ENCODE measurements at places on chromosomes 7 and 10. TPM values are rescaled to one million over a fixed set of nuclear protein-coding genes. Genes with fewer than 3 reads are reported as not detected.

- H3K27ac ChIP-seq: no peak overlapping the region
- H3K27me3 ChIP-seq: no peaks in the 10 kb centered on the region
- peaks cover 6% of the 10 kb centered on the region for H3K4me1 ChIP-seq
- H3K4me3 ChIP-seq: no peak overlapping the region
- H3K36me3 ChIP-seq: no peaks in the 10 kb centered on the region
Observed at GRCh38 chr7:26061678-26062603, 90.1 kb upstream of the NFE2L3 start.

GRCh38 chr7:115230882-115231571 is 309.1 kb downstream of the MDFIC start:
- no peaks in the 10 kb centered on the region for H3K27me3 ChIP-seq
- H3K27ac ChIP-seq: no peak overlapping the region
- H3K4me3 ChIP-seq: no peak overlapping the region
- no peaks in the 10 kb centered on the region for H3K36me3 ChIP-seq
- H3K4me1 ChIP-seq: no peaks in the 10 kb centered on the region

DNA sequence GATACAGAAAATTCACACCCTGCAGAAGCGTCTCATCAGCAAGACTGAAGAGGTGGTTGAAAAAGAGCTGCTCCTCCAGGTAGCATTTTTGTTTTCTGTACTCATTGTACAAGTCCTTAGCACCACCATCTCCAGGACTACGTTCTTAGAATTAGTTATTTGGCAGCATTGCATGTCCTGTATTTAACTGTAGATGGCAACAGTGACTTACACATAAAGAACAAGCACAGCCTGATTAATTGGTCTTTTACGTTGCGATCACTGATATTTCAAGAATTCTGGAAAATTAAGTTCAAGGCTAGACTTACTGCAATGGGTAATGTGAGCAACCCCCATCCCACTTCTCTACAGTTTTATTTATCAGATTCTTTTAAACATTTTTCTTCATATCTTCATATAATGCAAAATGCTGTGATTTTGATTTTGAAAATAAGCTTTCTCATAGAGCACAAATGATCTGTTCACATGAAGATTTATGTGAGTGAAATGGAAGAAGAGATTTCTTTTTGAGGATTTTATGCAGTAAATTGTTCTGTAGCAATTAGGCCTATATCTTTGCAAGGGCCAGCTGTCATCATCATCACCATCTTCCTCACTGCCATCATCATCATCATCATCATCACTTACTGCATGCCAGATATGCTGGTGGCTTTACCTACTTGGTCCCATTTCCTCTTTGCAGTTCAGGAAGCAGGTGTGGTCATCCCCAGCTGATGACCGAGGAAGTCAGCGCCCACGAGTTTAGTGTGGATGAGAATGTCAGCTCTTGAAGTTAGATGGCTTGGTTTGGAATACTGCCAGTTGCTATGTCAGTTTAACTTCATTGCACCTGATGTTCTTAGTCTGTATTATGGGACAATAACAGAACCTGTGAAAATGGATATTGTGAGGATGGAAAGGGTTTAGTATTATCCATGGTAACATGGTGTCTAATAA is 53.4 kb downstream of the CFAP58 start:
- H3K4me1 ChIP-seq: no peaks in the 10 kb centered on the region
- H3K27me3 ChIP-seq: no peaks in the 10 kb centered on the region
- no peak overlapping the region for H3K4me3 ChIP-seq
- no peak overlapping the region for H3K27ac ChIP-seq
- no peak for DNase-seq

DNA sequence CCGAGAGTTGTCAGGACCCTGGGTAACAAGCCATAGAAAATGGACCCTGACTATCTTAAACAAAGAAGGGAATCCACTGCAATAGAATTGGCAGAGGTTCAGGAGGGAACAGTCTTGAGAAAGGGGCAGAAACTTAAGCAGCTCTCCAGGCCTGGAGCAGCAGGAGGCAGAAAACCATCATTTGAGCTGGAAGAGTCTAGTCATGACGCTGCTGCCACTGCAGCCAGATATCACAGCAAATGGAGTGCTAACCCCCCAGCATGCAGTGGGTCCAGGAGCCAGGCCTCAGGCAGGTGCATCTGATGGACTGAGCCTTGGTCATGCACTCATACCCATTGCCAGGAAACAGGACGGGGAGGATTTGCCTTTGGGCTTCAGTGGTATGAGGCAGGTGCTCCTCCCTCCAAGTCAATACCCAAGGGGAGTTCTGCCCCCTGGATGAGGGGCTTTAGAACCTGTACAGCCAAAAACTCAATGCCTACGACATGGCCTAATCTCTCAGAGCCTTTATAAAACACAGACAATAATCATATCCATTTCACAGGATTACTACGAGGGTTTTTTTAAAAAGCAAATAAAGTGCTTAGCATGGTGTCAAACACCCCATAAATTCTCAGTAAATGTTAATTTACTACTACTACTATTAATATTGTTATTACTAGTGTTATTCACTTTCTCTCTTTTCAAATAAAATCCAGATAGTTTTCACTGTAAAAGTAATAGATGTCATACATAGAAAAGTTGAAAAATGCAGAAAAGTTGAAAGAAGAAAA is 30.7 kb downstream of the DUSP5 start:
- H3K27ac ChIP-seq: no peak overlapping the region
- H3K4me1 ChIP-seq: no peaks in the 10 kb centered on the region
- no peak overlapping the region for H3K4me3 ChIP-seq
- no peak for DNase-seq
- peaks cover 18% of the 10 kb centered on the region for H3K27me3 ChIP-seq

DNA sequence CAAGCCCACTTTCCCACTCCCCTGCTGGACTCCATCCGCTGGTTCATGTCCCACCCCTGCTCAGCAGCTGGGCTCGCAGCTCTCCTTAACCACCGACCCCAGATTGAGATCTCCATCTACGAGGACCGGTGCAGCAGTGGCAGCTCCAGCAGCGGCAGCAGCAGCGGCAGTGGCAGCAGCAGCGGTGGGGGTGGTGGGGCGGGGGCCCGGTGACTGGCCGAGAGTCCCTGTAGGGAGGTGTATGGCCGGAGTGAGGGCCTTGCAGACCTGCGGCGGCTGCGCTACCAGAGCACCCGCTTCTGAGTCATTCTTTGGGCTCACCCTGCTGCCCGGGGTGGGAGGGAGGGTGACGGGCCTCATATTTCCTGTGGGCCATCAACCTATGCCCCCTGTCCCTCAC is 15.8 kb downstream of the GOLGA7B start:
- no peak overlapping the region for H3K27ac ChIP-seq
- H3K27me3 ChIP-seq: no peaks in the 10 kb centered on the region
- DNase-seq: no peak
- H3K4me3 ChIP-seq: no peak overlapping the region

DNA sequence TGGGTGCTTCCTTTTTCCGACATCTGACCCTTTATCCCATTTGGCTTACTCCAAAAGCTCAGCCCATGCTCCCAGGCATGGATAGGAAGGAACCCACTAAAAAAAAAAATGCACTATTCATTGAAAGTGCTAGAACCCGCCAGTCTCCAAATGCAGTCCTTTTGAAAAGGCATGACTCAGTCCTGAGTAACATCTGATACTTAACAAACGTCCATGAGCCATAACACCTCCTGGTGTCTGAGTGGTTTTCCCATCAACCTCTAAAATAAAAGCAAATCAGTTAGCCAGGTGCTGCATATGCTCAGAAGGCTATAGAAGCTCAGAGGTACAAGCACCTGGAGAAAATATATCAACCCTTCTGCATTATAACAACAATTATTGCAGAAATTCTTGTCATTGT is 45.0 kb upstream of the CACUL1 start:
- H3K36me3 ChIP-seq: no peaks in the 10 kb centered on the region
- H3K27me3 ChIP-seq: no peaks in the 10 kb centered on the region
- DNase-seq: no peak
- no peaks in the 10 kb centered on the region for H3K4me1 ChIP-seq
- H3K4me3 ChIP-seq: no peak overlapping the region
- H3K27ac ChIP-seq: no peak overlapping the region

DNA sequence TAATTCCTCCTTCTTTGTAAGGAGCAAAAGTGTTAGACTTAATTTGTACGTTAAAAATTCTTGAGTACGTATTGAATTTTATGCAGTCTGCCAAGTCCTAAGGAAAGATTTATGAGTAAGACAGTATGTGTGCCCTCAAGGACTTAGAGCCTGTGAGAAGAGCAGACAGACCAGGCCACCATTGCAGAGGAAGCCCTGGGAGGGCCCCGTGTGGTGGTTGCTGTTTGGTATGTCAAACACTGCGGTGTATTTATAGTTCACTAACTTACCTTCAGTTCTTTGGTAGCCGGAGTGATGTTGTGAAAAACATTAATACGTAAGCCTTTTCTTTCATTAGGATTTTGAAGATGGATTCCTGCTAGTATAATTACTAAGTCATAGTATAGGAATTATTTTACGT is 82.9 kb downstream of the GALNT11 start:
- H3K27me3 ChIP-seq: no peaks in the 10 kb centered on the region

- H3K4me3 ChIP-seq: no peak overlapping the region
- no peaks in the 10 kb centered on the region for H3K27me3 ChIP-seq
- no peak overlapping the region for H3K27ac ChIP-seq
- no peaks in the 10 kb centered on the region for H3K4me1 ChIP-seq
Observed at GRCh38 chr7:116240024-116240668, 29.8 kb downstream of the TES start.

- no peak for DNase-seq
- no peaks in the 10 kb centered on the region for H3K36me3 ChIP-seq
- no peak overlapping the region for H3K4me3 ChIP-seq
- peaks cover 23% of the 10 kb centered on the region for H3K4me1 ChIP-seq
- H3K27ac ChIP-seq: no peak overlapping the region
- no peaks in the 10 kb centered on the region for H3K27me3 ChIP-seq
Observed at GRCh38 chr10:114516356-114516755, 112.1 kb upstream of the AFAP1L2 start.

GRCh38 chr10:131983780-131984179 is 2.1 kb upstream of the BNIP3 start:
- no peak for DNase-seq
- no peak overlapping the region for H3K4me3 ChIP-seq
- no peaks in the 10 kb centered on the region for H3K27me3 ChIP-seq
- H3K36me3 ChIP-seq: no peaks in the 10 kb centered on the region

DNA sequence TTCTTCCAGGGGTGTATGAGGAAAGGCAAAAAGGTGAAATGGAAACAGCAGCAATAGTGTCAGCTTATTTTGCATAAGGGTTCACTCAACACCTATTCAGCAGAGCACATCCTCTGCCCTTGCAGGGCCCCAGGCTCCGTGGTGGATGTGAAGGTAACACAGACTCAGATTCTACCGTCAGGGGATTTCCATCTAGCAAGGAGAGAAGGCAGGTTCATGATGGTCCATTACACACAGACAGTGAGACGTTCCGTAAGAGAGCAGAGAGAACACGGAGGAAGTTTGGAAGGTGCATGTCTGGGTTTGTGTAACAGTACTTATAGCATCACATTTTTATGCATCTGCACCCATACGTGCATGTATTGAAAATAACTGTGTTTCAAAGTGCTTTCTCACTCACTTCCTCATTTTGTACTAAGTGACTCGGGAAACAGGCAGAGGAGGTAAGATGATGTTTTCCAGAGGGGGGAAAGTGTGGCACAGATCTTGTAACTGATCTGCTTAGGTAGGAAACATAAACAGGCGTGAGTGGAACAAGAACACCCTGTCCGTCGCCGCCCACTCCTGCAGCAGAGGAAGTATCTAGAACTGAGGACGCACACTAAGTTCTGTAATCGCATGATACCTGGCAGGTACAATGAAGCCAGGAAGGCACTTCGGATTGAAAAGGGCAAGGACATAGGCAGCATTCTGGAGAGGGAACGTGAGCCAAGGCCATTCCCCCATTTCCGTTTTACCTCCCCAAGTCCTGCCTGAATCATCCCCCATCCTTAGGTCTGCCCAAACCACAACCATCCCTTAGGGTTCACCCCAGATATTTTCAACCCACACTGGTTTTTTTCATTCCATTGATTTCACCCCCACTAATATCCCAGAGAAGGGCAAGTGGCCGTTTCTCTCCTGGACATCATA is 1.0 kb upstream of the ENO4 start:
- peak overlapping the region; percentile 58 for H3K4me3 ChIP-seq
- peak overlapping the region; percentile 53 for H3K27ac ChIP-seq
- DNase-seq: no peak
- H3K27me3 ChIP-seq: no peaks in the 10 kb centered on the region
- H3K4me1 ChIP-seq: no peaks in the 10 kb centered on the region

- H3K4me3 ChIP-seq: no peak overlapping the region
- no peaks in the 10 kb centered on the region for H3K36me3 ChIP-seq
- no peak overlapping the region for H3K27ac ChIP-seq
- no peaks in the 10 kb centered on the region for H3K27me3 ChIP-seq
- no peaks in the 10 kb centered on the region for H3K4me1 ChIP-seq
Observed at GRCh38 chr10:98953251-98953650, 282.4 kb downstream of the HPSE2 start.

DNA sequence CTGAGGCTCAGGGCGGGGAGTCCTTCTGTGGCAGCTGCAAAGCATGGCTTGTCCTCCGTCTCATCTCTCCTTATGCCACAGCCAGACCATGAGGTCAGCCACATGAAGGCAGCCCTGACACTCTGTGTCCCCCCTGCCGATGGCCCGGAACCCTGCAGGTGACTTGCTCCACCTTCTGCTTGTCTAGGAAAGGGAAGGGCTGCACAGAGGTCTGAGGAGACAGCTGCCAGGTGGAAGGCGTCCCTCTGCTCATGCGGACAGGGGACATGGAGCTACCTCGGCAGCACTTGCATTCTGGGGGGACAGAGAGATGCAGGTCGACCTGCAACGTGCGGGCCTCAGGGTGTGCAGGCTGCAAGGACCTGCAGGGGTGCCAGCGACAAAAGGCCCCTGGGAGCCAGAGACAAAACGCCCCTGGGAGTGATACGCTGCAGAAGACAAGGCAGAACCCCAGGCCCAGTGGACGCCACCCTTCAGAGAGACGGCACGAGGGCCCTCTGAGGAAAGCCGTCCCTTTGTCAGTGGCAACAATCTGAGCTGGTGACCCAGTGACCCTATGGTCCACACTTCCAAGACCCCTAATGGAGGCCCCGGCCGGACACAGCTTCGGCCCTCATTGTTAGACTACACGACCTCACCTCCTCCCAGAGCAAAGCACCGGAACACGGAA is 205.2 kb upstream of the PPP2R2D start:
- no peaks in the 10 kb centered on the region for H3K36me3 ChIP-seq
- H3K4me1 ChIP-seq: no peaks in the 10 kb centered on the region
- no peak overlapping the region for H3K4me3 ChIP-seq
- H3K27ac ChIP-seq: no peak overlapping the region
- no peaks in the 10 kb centered on the region for H3K27me3 ChIP-seq

- no peaks in the 10 kb centered on the region for H3K4me1 ChIP-seq
- no peaks in the 10 kb centered on the region for H3K36me3 ChIP-seq
- no peak overlapping the region for H3K27ac ChIP-seq
- H3K4me3 ChIP-seq: no peak overlapping the region
- no peaks in the 10 kb centered on the region for H3K27me3 ChIP-seq
- no peak for DNase-seq
Observed at GRCh38 chr7:103658055-103659005, 212.3 kb upstream of the SLC26A5 start.

The ACSM6 gene
- not detected for total RNA-seq

The TMEM176B gene
- total RNA-seq: 55.7 TPM

The ST8SIA6 gene
- 1.9 TPM for total RNA-seq

The PAPOLB gene
- total RNA-seq: 2.4 TPM

The RPA3 gene
- 19.0 TPM for total RNA-seq

The SEC24C gene
- total RNA-seq: 42.2 TPM

The SAMD9L gene
- total RNA-seq: 19.0 TPM

The CCDC172 gene
- not detected for total RNA-seq

The NODAL gene
- not detected for total RNA-seq
